Small intestine (tissue), 16 donors: ENCODE measurements at places on chromosomes 3 and 15.

GRCh38 chr3:8767256-8767666 is 2.2 kb downstream of the OXTR start:
- no peak for DNase-seq

DNA sequence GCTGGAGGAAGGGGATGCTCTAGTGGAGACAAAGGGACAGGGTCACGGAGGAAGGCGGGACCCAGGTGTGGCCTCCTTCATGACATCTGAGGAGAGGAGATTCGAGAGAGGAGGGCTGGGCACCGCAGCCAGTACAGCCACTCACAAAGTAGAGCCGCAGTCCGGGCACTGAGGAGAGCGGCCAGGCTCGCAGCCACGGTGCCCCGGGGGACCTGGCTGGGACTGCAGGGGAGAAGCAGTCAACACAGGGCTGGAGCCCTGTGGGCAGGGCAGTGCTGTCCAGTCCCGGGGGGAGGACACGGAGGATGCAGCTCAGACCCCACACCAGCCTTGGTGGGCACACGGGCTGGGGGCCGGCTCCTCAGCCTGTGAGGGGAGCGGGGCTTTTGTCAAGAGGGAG is 40.3 kb downstream of the HMCES start:
- DNase-seq = no peak

DNA sequence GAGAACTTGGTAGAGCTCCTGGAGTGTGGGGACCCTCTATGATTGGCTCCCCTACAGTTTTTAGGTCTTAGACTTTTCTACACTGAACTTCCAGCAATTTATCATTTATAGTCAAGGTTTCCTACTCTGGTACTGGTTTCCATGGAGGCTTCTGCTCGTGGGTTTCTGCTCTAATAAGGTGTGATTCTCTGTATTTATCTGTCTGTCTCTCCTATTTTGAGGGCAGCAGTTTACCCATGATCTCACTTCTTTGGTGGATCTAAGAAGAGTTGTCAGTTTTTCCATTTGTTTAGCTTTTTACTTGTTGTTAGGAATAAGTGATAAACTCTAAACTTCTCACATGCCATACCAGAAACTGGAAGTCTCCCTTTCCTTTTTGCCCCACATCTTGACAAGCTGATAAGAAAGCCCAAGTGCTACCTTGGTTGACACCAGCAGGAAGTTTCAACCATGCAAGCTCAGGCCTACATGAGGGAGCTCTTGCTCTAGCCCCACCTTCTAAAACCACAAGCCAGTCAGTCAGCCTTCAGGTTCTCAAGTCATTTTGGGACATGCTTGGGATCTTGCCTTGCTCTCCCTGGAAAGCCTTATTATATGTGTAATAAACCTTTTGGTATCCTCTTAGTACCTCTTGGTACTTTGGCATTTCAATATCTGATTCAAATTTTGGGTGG is 10.0 kb downstream of the TIMMDC1 start:
- no peak for DNase-seq

DNA sequence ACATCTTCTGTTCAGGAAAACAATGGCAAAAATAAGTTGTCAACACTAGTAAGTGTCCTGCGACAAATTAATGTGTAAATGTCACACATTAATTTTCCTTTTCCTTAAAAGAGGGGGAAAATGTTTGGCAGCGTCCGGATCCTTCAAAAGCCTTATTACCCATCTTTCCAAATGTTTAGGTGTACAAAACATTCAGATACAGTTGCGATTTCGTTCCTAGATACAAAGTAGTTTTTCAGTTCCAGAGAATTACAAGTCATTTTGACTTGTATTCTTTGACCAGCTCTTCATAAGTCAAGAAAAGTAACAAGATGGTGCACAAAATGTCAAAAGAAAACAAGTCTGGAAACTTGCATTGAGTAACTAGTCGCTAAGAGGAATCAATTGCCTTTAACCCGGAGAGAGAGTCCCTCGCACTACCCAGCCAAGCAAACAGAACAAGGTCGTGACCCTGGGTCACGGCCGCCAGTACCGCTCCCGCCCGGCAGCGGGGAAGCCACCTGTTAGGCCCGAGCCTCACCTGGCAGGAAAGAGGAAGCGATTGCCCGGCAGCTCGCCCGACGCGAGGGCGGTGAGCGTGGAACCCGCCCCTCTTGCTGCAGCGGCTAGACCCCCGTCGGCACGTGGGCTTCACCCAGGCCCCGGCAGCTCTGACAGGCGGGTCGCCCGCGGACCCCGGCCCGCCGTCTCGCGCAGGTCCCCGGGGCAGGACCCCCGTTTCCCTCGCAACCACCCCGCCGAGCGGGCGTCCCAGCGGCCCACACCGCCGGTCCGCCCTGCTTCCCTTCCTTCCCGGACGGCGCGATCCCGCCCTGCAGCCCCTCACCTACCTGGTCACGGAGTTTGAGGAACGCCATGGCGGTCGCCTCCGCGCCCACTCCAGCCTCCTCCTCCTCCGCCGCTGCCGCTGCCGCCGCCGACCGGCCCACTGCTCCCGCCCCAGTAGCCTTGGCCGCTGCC is 61.0 kb upstream of the ANKRD28 start:
- peak; percentile 76 for DNase-seq

DNA sequence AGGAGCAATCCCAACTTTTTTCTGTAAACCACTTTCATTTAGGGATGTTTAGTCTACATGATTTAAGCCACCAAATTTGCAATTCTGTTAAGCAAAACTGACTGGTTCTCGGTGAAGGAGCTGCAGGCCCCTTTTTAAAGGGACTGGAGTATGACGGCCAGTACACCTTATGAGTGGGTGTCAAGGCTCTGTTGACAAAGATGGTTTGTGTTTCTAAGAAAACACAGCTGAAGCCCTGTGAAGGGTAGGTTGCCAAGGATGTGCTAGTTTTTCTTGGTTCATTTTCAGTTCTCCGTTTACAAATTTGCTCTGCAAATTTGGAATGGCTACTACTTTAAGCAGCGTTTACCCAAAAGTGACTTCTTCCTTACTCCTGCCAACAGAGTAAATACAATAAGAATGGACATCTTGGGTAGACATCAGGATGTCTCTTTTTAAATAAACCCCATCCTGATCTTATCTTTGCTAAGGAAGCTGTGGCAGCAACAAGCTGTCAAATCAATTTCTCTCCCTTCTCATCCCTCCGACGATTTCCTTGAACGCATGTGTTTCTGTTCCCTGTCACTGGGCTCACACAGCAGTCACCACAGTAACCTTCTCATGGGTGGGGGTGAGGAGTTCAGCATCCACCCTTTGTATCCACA is 58.2 kb upstream of the CMTM8 start:
- no peak for DNase-seq

- DNase-seq = no peak
Measured at GRCh38 chr3:149898771-149899170, 71.9 kb downstream of the PFN2 start.
